ENCODE measurements at places on chromosomes 11 and 22.

- peak; percentile 54 for DNase-seq
Observed at GRCh38 chr11:12090061-12090591, 20.3 kb upstream of the MICAL2 start.

- no peak for DNase-seq
Observed at GRCh38 chr11:70111269-70112016, 33.3 kb downstream of the ANO1 start.

GRCh38 chr11:15780837-15781236 lies 575.5 kb downstream of the SOX6 start:
- no peak for DNase-seq

- DNase-seq = no peak
Observed at GRCh38 chr22:45997077-45997776, 20.3 kb upstream of the WNT7B start.

DNA sequence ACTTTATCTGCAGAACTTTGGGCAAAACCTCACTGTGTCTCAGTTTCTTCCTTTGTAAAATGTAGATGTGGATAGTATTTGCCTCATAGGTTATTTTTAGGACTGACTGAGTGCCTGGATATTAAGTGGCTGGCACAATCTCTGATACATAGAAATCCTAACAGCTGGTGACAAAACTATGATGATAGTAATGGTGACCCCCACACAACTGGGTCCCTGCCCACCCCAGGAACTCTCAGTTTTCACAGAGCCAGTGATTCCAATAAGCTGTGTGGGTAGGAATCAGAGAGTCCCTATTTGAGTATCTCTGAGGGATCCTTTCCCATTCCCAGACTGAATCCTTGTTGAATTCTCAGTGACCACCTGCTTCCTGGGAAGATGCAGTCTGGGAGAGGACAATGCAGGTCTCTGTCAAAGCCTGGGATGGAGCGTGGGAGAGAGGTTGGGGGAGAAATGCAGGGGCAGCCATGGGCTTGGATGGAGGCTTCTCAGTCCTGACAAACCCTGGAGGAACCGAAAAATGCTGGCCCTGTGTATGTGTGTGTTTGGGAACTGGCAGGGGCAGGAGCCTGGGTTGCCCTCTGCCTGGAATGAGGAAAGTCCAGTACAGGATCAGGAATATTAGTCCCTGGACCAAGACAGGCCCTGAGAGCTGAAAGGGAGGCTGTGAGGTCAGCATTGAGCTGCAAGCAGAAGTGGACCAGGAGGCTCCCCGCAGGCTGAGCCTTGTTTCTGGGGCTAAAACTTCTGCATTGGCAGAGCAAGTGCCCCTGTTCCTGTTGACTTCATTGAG lies 6.1 kb upstream of the P2RY6 start:
- DNase-seq = no peak

DNA sequence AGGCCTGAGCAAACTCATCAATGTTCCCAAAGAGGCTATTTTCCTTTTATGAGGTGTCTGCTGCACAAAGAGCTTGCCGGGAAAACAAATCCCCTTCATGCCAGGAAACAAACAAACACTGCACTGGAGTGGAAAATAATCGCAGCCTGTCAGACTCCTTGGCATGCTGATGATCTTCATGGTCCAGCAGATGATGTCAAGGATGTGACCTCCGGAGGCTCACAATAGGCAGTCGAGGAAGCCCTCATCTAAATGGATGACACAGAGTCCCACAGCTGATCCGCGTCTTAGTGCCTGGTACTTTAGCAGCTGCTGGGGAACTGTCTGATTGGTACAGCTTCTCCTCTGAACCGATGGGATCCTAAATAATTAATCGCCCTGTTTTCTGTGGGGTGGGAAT lies 187.6 kb downstream of the TENM4 start:
- DNase-seq = no peak
